NCI-H460 (cell line): ENCODE measurements at places on chromosomes 11 and 22. TPM values are rescaled to one million over a fixed set of nuclear protein-coding genes. Genes with fewer than 3 reads are reported as not detected.

DNA sequence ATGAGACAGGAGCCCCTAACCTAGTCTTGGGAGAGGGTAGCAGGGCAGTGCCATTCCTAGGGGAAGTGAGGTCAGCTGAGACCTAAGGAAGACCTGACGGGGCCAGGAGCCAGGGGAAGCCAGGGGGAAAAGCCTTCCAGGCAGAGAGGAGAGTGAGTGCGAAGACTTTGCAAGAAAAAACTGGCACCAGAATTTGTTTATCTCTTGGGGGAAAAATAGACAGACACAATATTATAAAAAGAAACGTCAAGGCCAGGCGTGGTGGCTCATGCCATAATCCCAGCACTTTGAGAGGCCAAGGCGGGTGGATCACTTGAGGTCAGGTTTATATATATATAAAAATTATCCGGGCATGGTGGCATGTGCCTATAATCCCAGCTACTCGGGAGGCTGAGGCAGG, 26.9 kb upstream of the TESMIN start:
- DNase-seq, result no peak

TIGD3 gene
- 0.25 and 0.26 TPM in 2 replicates for total RNA-seq

GRCh38 chr11:15793043-15793996, 563.0 kb downstream of the SOX6 start:
- no peak for DNase-seq

- DNase-seq, result no peak
Measured at GRCh38 chr11:576811-577610, 741 bp downstream of the PHRF1 start.

TYR gene
- not detected in 2 replicates for total RNA-seq

BIRC3 gene
- total RNA-seq, result 1.6 and 2.0 TPM in 2 replicates
